Stimulated activated CD8-positive, alpha-beta memory T cell treated with anti-CD3 and anti-CD28 coated beads, Interleukin-7, amount 100 ng/mL, for 1 hour (primary cell): ENCODE measurements at places on chromosomes 7 and 10.

GRCh38 chr7:23115991-23116390 is 10.4 kb downstream of the KLHL7 start:
- no peak for DNase-seq

- peak; percentile 1 for DNase-seq
These were observed 700 bp downstream of the MTPN start for GRCh38 chr7:135976312-135977006.

DNA sequence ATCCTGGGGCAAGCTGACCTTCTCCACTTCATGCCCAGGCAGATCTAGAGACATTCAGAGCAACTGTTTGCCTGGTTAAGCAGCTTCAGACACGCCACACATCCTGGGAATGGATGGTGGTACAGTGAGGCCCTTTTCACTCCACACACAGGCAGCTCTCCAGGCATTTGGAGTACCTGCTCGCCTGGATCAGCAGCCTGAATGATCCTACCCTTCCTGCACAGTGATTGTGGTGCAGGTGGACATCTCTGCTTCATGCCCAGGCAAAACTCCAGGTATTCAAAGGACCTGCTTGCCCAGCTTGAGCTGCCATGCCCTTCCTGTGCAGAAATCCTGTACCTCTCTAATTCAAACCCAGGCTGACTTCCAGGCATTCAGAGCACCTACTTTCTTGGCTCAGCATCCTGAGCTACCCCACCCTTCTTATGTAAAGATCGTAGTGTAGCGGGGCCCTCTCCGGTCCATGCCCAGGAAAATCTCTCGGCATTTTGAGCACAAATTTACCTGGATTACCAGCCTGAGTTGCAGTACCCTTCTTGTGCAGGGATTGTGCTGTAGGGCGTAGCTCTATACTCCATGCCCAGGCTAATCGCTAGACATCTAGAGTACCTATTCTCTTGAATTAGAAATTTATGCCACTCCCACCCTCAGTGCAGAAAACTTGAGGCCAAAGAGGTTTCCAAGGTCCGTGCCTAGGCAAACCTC is 972.8 kb downstream of the ANKRD7 start:
- no peak for DNase-seq

GRCh38 chr10:49518566-49518965 is 20.4 kb downstream of the ERCC6 start:
- DNase-seq: no peak

DNA sequence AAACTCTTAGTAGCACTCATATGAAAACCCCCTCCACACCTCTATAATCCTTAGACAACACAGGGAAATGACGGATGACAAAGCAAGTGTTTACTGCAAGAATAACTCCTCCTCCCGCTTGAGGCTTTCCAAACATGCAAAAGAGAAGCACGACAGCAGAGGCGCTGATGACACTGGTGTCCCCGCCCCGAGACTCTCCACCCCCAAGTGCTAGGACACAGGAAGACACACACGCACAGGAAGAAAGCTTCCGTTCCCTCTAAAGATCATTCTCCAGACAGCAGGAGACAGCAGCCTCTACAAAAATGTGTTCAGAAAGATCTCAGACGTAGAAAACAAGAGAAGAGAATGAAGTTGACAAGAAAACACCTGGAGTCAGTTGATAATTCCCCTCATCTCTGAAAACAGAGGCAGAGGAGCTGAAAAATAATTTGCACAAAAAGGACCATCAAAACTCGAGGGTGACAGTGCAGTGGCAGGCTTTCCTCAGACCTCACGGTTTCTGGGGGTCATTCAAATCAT is 90.2 kb downstream of the DLG5 start:
- DNase-seq: peak; percentile 17

- no peak for DNase-seq
These were observed 42.0 kb downstream of the ZNF783 start for GRCh38 chr7:149304006-149304405.

GRCh38 chr7:102097601-102098161 is 189.0 kb upstream of the SH2B2 start:
- no peak for DNase-seq

GRCh38 chr10:97676770-97677581 is 10.1 kb downstream of the AVPI1 start:
- DNase-seq: peak; percentile 15

DNA sequence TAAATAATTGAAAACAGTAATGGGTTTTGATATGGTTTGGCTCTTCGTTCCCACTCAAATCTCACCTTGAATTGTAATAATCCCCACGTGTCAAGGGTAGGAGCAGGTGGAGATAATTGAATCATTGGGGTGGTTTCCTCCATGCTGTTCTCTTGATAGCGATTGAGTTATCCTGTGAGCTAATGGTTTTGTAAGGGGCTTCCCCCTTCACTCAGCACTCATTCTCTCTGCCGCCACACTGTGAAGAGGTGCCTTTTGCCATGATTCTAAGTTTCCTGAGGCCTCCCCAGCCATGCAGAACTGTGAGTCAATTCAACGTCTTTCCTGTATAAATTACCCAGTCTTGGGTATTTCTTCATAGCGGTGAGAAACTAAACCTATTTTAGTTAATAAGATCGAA is 551.7 kb upstream of the POT1 start:
- no peak for DNase-seq

DNA sequence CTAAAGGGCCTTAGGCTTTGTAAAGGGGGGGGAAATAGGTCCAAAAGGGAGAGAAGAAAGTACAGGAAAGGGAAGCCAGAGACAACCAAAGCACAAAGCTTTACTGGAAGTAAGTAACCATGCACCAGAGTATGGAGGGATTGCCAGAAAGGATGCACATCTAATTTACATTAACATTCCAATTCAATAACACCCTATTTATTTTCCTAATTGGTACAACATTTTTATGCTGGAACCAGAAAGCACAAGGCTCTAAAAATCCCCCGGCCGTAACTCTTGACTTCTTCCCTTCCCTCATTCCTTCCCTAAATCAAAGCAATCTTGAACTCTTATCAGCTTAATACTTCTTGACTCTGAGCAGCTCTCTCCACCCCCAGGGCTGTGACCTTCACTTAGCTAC is 400.0 kb upstream of the CELF2 start:
- DNase-seq: no peak

- DNase-seq: no peak
These were observed 462 bp upstream of the CISD1 start for GRCh38 chr10:58268454-58268945.

DNA sequence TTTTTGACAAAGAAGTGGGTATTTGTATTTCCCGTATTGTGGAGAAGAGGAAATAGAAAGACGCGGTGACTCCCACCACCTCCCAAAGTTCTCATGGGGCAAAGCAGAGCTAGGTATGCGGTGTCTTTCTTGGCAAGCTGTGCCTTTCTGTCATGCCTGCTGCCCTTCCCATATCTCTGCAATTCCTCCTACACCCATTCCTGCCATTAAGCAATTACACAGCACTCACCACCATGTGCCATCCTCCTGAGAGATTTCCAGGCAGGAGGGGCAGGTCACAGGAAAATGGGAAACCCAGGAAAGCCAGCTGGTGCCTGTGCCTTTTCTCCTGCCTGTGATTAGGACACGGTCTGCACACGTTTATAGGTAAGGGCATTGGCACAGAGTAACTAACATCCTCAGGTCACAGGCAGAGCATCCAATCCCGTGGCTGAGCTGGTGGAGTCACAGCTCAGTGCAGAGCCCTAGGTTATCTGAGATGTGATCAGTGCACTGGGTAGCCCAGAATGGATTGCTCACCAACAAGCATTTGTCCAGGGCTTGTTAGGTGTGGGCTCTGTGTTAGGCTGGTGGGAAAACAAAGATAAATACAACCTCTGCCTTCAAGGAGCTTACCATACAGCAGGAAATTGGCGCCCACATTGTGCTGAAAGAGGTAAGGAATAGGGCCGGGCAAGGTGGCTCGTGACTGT is 9.4 kb upstream of the CRTAC1 start:
- no peak for DNase-seq

DNA sequence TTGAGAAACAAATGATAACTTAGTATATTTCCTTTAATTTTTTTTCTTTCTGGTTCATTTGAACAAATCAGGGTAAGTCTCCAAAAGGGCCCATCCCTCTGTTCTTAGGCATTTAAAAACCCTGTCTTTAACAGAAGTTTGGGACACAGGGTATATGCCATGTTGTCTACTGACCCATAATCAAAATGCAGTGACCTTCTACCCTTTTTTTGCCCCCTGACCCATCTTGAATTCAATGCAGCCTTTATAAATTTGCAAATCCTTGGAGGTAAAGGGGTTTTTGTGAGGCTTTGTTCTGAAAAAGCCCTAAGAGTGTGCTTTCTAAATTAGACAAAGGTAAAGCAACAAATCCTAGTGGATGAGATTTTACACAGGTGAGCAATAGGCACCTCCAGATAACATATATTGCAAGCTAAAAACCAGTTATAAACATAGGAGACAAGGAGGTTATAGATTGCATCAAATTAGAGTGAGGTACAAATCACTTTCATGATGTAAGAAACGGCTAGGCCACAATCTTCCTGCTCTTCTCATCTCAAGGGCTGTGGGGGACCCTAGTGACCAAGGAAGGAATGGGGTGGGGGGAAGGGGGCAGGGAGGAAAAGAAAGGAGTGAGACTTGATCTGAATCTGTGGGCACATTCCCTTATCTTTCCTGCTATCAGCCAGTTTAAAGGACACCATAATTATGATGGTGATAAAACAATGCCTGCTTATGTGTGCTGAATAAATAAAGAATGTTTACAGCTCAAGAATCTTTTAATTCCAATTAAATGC is 2.7 kb downstream of the SKIDA1 start:
- DNase-seq: no peak

DNA sequence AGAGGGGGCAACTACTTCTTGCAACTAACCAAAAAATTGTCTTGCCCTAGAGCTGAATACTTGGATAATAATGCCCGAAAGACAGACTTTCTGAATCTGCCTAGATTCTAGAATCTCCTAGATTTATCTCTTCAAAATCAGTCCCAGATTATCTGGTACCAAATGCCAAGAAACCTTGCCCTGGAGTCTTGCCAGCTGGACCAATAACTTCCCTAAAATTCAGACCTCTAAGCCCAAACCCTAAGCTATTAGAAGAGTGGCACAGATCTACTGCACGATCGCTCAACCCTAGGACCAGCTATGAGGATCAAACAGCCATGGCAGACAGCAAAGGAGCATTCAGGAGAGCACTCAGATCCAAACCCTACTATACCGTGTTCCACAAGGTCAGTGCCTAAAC is 45.0 kb downstream of the ARMH3 start:
- DNase-seq: no peak

- no peak for DNase-seq
These were observed 9.9 kb downstream of the PHTF2 start for GRCh38 chr7:77808517-77808916.

DNA sequence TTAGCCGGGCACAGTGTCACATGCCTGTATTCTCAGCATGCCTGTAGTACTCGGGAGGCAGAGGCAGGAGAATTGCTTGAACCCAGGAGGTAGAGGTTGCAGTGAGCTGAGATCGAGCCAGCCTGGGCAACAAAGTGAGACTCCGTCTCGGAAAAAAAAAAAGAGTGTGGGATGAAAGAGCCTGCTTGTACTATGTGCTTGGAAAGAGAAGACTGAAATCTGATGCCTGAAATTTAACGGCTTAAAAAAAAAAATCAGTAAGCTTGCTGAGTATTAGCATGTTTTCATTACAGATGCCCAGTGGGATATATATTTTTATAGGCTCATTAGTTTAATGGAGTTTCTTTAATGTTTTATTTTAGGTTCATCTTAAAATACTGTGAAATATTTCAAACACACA is 4.2 kb downstream of the NT5C2 start:
- no peak for DNase-seq

GRCh38 chr10:49562893-49563292 is 24.0 kb upstream of the ERCC6 start:
- DNase-seq: no peak
